KG1 (cell line): ENCODE measurements at places on chromosomes 4 and X.

DNA sequence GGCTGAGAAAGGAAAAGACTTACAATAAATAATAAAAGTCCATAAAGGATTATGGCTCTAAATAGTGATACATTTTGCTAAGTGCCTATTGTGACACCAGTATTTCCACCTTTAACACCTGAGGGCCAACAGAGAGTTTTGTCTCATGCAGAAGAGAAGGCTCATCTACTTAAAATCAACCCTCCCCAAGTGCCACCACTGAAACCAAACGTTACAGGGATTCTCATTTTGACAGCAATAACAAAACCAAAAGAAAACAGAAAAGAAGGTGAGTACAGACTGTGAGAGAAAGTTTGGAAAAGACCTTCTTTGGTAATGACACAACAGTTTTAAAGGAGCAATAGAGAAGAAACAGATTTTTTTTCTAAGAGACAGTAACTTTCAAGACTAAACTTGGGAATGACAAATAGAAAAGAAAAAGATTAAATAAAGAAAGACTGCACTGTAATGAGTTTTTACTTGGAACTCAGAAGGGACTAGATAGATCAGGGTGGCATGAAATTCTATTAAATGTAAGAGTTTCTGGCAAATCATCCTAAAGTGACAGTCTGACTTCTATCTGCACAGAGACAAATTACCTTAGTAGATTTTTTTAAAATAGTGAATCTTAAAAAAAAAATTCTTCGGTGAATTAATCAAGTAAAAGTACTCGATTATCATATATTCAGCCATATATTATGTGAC is 109.7 kb downstream of the ZNF827 start:
- DNase-seq = no peak

DNA sequence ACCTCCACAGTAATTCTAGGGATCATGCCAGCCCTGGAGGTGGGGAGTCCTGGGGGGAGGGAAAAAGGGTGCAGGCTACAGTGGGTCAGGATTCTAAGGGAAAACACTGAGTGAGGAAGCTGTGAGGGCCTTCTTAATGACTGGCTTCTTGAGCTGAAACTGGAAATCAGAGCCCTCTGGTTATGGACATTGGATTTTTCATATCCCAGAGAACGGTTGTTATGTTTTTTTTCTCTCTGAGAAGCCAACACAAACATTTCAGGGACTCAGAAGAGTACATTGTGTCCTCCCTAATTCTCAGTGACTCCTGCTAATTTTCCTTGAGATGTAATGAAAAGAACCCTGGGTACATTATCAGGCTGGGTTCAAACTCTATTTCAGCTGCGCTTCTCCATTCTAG is 162.4 kb upstream of the PRDX4 start:
- DNase-seq = no peak

GRCh38 chr4:13261486-13262257 is 222.5 kb downstream of the RAB28 start:
- no peak for DNase-seq

- DNase-seq = no peak
Observed at GRCh38 chrX:18701621-18702361, 5.7 kb upstream of the PPEF1 start.

DNA sequence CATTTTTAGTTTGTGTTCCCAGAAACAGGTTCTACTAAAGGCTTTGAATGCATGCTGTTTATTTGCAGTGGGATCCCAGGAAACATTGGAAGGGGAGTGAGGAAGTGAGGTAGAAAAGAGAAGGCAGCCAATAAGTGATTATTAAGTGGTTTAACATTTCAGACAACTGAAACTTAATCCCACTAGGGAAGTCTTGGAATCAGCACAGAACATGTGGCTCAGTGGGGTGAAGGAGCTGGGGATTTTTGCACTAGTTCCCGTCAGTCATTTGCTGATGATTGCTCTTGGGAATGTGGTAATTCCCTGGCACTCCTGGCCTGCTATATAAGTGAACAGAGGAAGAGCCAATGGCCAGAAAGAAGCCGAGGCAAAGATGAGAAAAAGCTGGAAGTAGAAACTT is 1053.0 kb upstream of the IGFBP7 start:
- no peak for DNase-seq

DNA sequence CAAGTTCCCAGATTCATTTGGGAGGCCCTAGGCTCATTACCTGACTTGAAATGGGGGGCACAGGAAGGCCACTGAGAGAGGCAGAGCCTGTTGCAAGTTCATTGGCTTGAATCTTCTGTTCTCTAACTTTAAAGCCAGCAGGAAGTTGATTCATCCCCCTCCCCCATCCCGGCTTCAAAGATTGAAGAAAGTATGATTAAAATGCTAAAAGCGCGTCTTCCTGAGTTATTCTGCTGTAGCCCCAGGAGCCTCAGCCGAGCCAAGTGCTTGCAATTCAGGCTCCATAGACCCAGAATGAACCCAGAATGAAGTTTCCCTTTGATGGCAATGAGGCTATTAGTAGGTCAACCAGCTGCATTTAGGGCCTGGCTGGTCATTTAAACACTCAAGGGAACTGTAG is 14.7 kb downstream of the CHST7 start:
- DNase-seq = peak; percentile 4

- no peak for DNase-seq
Observed at GRCh38 chr4:155705664-155706063, 39.0 kb downstream of the GUCY1A1 start.

GRCh38 chrX:120468825-120469525 is at the start of gene LAMP2:
LAMP2 (minus strand) TSS chrX:120469296; CDS start chrX:120469169, 127 bp downstream.
- DNase-seq = peak; percentile 39

GRCh38 chr4:17912011-17912410 is 101.2 kb downstream of the NCAPG start:
- DNase-seq = no peak

- no peak for DNase-seq
Observed at GRCh38 chrX:80267790-80268189, 152.5 kb upstream of the TENT5D start.
